ENCODE measurements at places on chromosomes 3 and 15. TPM values are rescaled to one million over a fixed set of nuclear protein-coding genes. Genes with fewer than 3 reads are reported as not detected.

ACSBG1 gene
- total RNA-seq = 2.0 TPM

UBA7 gene
- 26.4 TPM for total RNA-seq

CHRFAM7A gene
- 0.73 TPM for total RNA-seq

EFHB gene
- total RNA-seq = 1.3 TPM

AP2M1 gene
- total RNA-seq = 204 TPM

DNASE1L3 gene
- 9.2 TPM for total RNA-seq

SLC12A8 gene
- total RNA-seq = 0.48 TPM

EPB42 gene
- total RNA-seq = not detected

- no peaks in the 10 kb centered on the region for H3K36me3 ChIP-seq
- no peak for DNase-seq
- no peak overlapping the region for H3K4me3 ChIP-seq
- H3K4me1 ChIP-seq = no peaks in the 10 kb centered on the region
Observed at GRCh38 chr15:65857718-65858402, 11.4 kb upstream of the RAB11A start.

DNA sequence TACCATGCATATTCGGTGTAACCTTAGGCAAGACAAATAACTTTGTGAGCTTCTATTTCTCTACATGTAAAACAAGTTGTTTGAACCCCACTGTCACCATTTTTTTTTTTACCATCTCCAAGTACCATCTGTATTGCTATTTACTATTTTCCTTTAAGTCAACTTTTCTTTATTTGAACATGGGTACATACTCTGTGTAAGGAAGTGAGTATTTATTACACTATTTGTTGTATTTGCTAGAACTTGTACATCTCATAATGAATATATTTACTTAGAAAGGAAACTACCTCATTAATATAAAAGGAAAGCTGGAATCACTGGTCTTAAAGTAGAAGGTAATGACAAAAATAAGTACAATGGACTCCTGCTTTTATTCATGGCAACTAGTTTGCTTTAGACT is 69.9 kb downstream of the WNT5A start:
- H3K4me3 ChIP-seq = no peak overlapping the region

GRCh38 chr15:38562278-38562677 is 2.3 kb downstream of the RASGRP1 start:
- H3K4me1 ChIP-seq = no peaks in the 10 kb centered on the region
- H3K27me3 ChIP-seq = no peaks in the 10 kb centered on the region

- no peaks in the 10 kb centered on the region for H3K36me3 ChIP-seq
- no peaks in the 10 kb centered on the region for H3K4me1 ChIP-seq
- no peak overlapping the region for H3K4me3 ChIP-seq
- no peak overlapping the region for H3K27ac ChIP-seq
- no peak for DNase-seq
Observed at GRCh38 chr3:62114763-62115162, 258.6 kb downstream of the FEZF2 start.

DNA sequence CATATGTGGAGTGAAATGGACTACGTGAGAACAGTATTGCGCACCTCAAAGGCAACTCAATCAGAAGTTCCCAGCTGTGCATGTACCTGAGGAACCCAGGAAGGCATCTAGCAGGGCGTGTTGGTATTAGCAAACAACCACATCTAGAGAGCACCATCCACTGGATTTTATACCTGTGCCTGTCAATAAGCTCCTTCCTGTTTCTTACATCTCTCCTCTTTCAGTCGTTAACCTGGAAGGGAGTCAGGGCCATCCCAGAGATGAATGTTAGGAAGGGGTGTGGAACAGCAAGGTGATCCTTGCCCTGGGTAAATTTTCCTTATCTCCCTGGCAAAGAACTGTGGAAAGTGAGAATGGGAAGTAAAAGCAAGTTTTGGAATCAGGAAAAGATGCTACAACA is 29.6 kb upstream of the CHMP2B start:
- no peak overlapping the region for H3K4me3 ChIP-seq
- H3K27me3 ChIP-seq = no peaks in the 10 kb centered on the region
- no peak for DNase-seq
- no peak overlapping the region for H3K27ac ChIP-seq
- H3K36me3 ChIP-seq = no peaks in the 10 kb centered on the region

DNA sequence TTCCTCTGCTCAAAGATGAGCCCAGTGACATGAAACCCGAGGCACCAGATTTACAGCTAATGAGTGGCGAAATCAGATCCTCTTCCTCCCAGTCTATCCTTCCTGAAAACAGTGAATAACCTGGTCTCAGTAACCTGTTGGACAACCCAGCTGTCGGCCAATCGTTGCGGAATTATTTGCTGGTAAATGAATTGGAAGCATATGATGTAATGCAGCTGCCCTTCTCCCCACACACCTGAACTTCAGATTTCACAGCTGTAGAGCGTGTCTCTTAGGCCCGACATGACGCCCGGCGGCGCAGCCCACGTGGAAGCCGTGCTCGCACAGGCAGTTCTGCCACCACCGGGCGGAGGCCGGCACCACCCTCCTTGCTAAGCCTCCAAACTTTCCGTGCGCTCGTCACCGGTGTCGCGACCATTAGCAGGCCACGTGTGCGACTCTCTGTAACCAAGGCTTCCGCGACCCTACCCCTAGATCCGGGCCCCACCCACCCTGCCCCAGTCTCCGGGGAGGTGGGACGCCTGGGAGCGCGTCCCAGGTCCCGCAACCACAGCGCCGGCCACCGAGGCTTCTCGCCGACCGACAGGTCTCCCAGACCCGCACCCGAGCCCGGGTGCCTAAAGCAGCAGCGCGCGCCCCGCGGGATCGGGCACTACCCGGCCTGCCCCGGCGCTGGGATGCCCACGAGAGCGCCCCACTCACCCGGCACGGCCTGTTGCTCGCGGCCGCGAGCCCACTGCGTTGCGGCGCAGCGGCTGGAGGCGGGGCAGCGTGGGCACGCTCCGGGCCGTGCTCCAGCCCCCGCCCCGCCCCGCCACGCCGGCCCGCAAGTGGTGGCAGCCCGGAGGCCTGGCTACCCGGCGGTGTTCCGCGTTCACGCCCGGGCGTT is at the start of gene RIOX2:
Gene RIOX2 (minus strand): TSS at position 753 of the 889 bp plus-strand sequence. CDS start 4,838 bp downstream, outside the sequence.
- peak; percentile 68 for DNase-seq
- H3K27me3 ChIP-seq = no peaks in the 10 kb centered on the region
- H3K36me3 ChIP-seq = no peaks in the 10 kb centered on the region
- peaks cover 5% of the 10 kb centered on the region for H3K4me1 ChIP-seq

- H3K36me3 ChIP-seq = no peaks in the 10 kb centered on the region
- no peak overlapping the region for H3K27ac ChIP-seq
- no peaks in the 10 kb centered on the region for H3K27me3 ChIP-seq
- H3K4me3 ChIP-seq = no peak overlapping the region
- no peak for DNase-seq
- no peaks in the 10 kb centered on the region for H3K4me1 ChIP-seq
Observed at GRCh38 chr3:33879540-33879939, 81.1 kb downstream of the PDCD6IP start.
